ENCODE measurements at places on chromosomes 1 and 21.

- H3K36me3 ChIP-seq: no peaks in the 10 kb centered on the region
- H3K4me3 ChIP-seq: no peak overlapping the region
- DNase-seq: no peak
- H3K4me1 ChIP-seq: peaks cover 3% of the 10 kb centered on the region
These were observed 14.8 kb upstream of the SERINC2 start for GRCh38 chr1:31398246-31398645.

DNA sequence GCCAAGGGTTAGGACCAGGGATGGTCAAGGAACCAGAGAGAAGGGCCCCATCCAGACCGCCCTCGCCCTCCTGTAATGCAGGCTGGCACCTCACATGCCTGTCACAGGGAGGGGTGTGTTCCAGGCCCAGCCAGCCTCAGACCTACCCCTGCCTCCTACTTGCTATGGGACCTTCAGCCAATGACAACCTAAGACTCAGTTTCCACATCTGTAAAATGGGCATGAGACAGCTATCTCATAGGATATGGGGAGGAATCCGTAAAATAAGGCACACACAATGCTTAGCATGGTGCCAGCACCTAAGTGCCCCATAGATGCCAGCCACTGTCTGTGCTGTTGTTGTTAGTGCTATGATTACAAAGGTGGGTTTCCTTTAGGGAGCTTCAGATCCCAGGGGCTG, 7.9 kb downstream of the KIF17 start:
- no peaks in the 10 kb centered on the region for H3K36me3 ChIP-seq
- no peak for DNase-seq
- H3K27ac ChIP-seq: no peak overlapping the region
- H3K27me3 ChIP-seq: no peaks in the 10 kb centered on the region
- H3K4me1 ChIP-seq: no peaks in the 10 kb centered on the region

GRCh38 chr1:225460737-225461532, 33.1 kb upstream of the LBR start:
- H3K36me3 ChIP-seq: no peaks in the 10 kb centered on the region
- DNase-seq: no peak
- no peak overlapping the region for H3K4me3 ChIP-seq
- H3K27ac ChIP-seq: no peak overlapping the region

DNA sequence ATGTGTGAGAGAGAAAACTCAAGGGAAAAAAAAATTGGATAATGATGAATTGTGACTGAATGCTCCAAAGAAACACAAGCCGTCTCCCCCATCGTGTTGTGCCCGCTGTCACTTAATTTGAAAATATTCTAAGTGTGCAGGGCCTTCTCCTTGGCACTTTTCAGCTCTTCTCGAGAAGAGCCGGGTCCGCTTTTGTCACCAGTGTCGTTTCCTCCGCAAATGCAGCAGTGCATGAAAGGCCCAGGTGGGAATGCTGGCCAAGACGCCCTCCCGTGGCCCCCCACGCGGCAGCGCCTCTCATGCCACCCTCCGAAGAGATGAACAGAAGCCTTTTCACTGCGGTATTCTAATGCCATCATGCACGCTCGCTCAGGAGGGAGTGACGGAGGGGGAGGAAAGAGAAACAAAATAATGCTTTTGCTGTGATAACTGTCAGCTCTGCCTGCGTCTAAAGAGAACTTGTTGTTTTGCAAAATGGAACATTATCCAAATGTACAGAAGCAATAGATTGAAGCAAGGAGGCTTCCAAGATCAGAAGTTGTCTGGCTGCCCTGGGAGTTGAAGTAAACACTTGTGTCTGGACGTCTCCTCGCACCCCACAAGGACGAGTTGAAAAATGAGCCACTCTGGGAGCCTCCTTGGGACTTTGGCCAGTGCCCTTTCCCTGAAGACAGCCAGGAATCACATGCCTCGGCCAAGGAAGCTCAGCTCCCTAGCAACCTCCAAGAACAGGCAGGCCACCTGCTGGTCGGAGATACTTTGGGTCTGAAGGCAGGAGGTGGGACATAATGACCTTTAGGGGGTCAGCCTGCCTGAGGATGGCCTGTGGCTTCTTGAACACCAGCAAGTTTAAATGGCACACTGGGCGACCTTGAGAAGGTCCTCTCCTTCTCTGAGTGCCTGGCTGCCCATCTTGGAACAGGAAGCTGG, 166.1 kb upstream of the ZC3H12A start:
- H3K27me3 ChIP-seq: no peaks in the 10 kb centered on the region
- no peak overlapping the region for H3K4me3 ChIP-seq
- DNase-seq: no peak
- no peaks in the 10 kb centered on the region for H3K36me3 ChIP-seq
- H3K4me1 ChIP-seq: no peaks in the 10 kb centered on the region

GRCh38 chr1:84363622-84364021, 34.7 kb upstream of the DNASE2B start:
- H3K27me3 ChIP-seq: no peaks in the 10 kb centered on the region
- no peaks in the 10 kb centered on the region for H3K36me3 ChIP-seq
- no peak overlapping the region for H3K27ac ChIP-seq
- H3K4me3 ChIP-seq: no peak overlapping the region
- no peaks in the 10 kb centered on the region for H3K4me1 ChIP-seq
- no peak for DNase-seq

DNA sequence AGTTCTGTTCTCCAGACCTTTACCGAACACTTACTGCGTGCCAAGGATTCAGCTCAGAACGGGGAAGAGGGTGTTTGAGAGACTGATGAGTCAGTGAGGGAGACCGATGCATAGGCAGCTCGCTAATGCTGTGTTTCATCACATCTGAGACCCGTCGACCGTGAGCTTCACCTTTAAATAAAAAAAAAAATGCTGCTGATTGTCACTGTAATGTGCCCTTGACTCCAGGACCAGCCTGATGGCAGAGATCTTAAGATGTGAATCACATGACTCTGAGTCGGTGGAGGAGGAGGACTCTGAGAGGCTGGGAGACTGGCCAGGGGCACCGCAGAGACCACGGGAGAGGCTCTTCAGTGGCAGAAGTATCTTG, 28.8 kb downstream of the SPSB1 start:
- no peaks in the 10 kb centered on the region for H3K27me3 ChIP-seq
- H3K4me3 ChIP-seq: no peak overlapping the region
- H3K36me3 ChIP-seq: no peaks in the 10 kb centered on the region
- H3K4me1 ChIP-seq: no peaks in the 10 kb centered on the region
- DNase-seq: no peak

- DNase-seq: peak; percentile 53
- H3K4me1 ChIP-seq: no peaks in the 10 kb centered on the region
- no peaks in the 10 kb centered on the region for H3K27me3 ChIP-seq
These were observed 20.7 kb downstream of the MIS18A start for GRCh38 chr21:32257962-32258785.

- no peak overlapping the region for H3K27ac ChIP-seq
- no peaks in the 10 kb centered on the region for H3K27me3 ChIP-seq
- H3K4me1 ChIP-seq: no peaks in the 10 kb centered on the region
These were observed 478.5 kb downstream of the ADGRL2 start for GRCh38 chr1:82279241-82279640.

DNA sequence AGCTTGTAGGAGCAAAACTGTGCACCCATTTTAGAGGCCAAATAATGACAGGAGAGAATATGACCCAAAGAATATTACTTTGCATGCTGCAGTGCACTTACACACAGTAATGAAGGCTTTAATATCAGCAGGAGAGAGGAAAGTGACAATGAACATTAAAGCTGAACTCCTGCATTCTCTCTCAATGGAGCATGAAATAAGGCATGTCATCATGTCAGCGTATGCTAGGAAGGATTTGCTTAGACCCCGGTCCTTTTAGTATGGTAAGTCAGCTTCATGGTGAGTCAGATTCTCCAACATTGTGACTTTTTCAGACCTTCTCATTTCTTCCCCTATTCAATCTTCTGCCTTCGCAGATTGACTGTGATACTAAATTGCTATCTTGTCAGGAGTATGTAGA, 210.7 kb upstream of the TMPRSS15 start:
- H3K36me3 ChIP-seq: no peaks in the 10 kb centered on the region
- no peaks in the 10 kb centered on the region for H3K27me3 ChIP-seq
- H3K4me3 ChIP-seq: no peak overlapping the region
- no peak for DNase-seq

- H3K27me3 ChIP-seq: no peaks in the 10 kb centered on the region
- no peaks in the 10 kb centered on the region for H3K4me1 ChIP-seq
- DNase-seq: no peak
- peaks cover 47% of the 10 kb centered on the region for H3K36me3 ChIP-seq
These were observed 71.5 kb downstream of the USP24 start for GRCh38 chr1:55143684-55144083.
